ENCODE measurements at places on chromosomes 1 and 21.

DNA sequence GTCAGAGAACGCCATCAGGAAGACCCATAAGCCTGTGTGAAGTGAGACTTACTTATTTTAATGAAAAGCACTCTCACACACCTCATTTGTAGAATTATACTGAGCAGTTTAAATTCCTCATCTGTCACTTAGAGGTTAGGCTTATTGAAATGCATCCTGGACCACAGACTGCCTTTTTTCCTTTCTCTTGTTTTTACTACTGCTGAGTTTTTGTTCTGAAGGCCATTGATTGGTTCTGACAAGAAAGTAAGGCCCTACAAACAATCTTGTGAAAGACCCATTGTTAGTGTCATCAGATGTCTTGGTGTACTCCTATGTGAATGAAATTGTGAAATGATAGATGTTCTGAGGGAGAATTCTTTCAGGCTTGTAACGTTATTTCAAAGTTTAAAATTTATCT lies 1343.3 kb upstream of the ADGRL2 start:
- DNase-seq, result no peak

DNA sequence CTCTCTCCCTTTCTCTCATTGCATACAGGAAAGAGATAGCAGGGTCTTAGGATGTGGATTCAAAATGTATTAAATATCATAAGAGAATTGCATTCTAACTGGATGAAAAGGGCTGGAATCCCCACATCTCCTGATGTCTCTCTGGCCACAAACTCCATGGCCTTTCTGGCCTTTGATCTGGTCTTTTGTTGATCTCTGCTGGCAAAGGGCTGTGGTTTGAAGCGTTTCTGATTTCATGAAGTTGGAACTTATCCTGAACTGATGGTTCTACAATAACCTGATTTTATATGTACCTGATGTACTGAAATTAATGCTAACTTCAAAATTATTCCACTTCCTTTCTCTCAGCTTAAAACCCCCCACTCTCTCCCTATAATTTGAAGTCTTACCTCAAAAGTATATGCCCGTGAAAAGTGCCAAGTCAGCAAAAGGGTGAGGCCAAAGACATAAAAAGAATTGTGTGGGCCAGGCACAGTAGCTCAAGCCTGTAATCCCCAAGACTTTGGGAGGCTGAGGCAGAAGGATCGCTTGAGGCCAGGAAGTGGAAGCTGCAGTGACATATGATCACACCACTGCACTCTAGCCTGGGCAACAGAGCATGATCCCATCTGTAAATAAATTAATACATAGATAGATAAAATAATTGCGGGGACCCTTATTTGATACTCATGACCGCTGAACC lies 6.4 kb upstream of the KIF14 start:
- no peak for DNase-seq

DNA sequence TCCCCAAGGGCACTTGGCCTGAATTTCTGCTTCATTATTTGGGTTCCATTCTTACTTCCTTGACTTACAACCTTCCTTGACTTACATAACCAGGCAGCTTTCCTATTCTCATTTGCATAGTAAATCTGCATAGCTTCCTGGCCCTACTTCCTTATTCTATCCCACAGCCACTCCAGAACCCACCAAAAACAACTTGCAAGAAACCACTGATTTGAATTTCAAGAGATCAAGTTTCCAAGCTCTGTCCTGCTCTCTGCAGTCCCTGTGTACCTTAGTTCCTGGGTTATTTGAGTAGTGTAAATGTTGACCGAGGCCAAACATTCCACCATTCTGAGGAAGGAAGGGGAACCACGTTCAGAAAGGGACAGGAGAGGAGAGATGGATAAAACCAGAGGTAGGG lies 603.3 kb downstream of the PTPRC start:
- no peak for DNase-seq

DNA sequence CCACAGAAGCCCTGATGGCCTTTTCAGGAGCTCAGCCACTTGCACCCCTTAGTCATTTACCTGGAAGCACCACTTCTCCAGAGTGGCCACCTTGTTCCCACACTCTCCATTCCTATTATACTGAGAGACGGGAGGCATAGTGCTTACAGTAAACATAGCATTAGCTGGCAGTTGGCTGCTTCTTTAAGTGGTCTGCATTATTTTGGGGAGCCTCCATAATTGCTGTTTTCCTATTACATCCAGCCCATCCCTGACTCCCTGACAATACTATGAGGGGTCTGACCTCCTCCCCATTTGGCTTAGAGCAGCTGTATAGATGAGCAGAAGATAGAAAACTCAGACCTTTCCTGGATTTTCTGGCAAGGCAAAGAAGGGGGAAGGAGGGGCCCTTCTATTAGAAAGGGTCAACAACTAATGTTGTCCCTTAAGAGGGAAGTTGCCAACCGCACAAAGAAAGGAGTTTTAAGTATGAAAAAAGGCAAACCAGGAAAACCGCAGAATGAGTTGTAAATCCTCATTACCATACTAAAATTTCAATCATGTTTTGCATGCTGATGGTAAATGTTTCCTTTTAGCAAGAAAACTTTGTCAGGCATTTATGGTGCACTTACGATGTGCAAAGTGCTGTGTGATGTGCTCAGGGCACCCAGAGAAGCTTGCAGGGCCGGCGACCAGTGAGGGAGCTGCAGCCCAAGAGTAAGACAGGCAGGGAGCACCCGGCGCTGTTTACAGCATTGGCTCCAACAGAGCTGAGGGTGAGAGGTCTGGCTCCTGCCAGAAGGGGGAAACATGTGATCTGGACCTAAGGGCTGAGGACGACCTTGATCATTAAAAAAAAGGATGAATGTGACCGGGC lies 167.3 kb downstream of the ZZZ3 start:
- DNase-seq, result no peak

DNA sequence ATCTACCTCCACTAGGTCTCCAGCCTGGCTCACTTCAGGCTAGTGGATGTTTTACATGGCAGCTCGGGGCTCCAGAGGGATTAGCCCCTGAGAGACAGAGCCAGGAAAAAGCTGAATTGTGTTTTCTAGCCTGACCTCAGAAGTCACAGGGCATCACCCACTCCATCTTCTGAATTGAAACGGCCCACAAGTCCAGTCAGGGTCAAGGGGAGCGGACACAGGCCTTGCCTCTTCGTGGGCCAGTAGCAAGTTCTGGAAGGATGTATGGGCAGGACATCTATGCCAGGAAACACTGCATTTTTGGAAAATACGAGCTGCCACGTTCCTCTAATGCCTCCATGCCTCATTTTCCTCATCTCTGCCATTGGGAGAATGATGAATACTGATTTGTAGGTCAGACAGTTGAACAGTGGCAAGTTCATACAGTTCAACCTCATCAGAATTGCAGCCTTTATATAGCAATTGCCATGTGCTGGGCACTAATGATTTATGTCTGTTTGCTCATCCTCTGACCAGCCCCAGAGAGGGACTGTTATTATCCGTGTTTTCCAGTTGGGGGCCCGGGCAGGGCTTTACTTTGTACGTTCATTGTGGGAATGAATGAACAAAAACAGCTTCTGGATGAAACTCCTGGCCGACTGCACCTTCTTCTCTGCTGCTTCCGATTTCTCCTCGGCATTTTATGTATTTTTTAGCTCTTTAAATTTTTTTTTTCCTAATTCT lies 23.2 kb upstream of the PCBP3 start:
- DNase-seq, result no peak

DNA sequence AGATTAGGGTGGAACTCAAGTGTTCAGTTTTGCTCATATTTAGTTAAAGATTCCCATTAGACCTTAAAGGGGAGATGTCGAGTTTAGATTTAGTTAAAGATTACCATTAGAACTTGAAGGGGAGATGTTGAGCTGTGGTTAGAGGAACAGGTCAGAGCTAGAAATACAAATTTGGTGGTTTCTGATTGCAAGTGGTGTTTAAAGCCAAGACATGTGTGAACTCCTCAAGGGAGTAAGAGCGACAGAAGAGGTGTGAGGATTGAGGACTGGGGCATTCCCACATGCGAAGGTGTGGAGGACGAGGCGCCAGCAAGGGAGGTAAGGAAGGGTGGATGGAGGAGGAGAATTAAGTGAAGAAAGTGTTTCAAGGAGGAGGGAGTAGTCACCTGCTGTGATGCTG lies 168.6 kb downstream of the IER5 start:
- DNase-seq, result no peak

DNA sequence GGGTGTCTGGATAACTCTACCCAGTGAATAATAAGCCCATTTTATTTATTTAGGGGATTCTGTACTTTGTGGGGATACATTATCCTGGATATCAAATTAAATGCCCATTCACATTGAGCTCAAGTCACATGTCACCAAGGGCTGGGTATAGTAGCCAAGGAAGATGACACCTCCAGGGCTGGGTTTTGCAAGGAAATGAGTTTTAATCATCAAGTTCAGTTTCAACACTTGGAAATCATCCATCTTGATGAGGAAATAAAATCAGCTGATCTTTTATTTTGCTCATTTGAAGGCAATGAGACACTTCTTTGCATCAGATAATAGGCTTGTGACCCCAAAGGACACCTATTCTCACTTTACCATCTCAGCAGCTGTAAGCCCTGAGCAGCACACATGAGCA lies 80.0 kb upstream of the TNR start:
- no peak for DNase-seq

GRCh38 chr1:3888301-3888700 lies 11.8 kb downstream of the C1orf174 start:
- no peak for DNase-seq

DNA sequence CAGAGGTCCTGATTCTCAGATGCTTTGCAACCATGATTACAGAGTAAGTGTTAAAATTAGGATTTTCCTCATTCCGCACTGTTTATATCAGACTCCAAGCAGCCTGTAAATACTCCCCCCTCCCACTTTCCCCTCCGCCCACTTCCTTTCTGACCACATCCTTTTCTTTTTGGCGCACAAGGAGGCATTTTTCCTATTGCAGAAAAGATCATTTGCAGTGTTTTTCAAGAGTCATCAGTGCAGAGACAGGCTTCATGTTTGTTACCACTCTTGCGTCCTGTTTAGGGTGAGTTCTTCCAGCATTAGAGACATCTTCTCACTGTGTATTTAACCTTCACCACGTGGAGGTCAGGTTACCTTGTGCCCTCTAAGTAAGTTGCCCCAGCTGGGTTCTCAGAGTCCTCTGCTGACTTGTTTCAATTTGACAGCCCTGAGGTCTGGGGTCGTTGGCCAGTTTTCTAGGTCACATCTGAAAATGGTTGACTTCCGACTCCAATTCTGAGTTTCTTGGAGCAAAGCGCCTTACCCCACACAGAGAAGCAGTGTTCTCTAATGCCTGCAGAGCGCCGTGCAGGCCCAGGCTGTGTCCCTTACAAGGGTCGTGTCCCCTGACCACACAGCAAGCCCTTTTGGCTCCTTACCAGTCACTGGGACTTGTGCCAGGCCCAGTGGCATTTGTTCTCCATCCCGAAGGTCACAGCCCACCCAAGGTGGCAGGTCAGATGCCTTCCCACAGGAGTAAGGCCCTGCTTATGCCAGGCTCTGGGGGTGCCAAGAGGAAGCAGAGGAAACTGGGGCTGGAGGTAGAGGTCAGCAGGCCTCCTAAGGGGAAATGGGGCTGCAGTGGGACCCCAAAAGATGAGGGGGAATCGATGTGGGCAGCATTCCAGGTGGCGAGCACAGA lies 85.6 kb downstream of the FAM78B start:
- DNase-seq, result no peak

- no peak for DNase-seq
Observed at GRCh38 chr1:210949039-210949438, 184.9 kb downstream of the KCNH1 start.

DNA sequence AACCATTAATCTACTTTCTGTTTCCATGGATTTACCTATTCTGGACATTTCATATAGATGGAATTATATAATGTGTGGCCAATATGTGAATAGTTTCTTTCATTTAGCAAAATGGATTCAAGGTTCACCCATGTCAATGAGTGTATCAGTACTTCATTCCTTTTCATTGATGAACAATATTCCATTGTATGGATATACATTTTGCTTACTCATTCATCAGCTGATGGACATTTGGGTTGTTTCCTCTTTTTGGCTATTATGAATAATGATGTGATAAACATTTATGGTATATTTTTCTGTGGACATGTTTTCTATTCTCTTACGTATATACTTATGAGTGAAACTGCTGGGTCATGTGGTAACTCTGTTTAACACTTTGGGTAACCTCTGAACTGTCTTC lies 97.8 kb downstream of the SCMH1 start:
- DNase-seq, result no peak

DNA sequence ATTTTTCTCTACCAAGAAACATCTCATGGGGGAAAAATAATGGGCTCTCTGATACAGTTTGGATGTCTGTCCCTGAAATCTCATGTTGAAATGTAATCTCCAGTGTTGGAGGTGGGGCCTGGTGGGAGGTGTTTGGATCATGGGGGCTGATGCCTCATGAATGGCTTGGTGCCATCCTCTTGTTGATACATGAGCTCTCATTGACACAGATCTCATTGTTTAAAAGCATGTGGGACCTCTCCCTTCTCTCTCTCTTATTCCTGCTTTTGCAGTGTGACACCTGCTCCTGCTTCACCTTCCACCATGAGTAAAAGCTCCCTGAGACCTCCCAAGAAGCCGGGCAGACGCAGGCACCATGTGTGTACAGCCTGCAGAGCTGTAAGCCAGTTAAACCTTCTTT lies 332.5 kb upstream of the NRIP1 start:
- DNase-seq, result no peak

- DNase-seq, result no peak
Observed at GRCh38 chr1:228785366-228786330, 50.4 kb downstream of the RHOU start.

- DNase-seq, result no peak
Observed at GRCh38 chr1:115669886-115670285, 28.1 kb downstream of the VANGL1 start.

DNA sequence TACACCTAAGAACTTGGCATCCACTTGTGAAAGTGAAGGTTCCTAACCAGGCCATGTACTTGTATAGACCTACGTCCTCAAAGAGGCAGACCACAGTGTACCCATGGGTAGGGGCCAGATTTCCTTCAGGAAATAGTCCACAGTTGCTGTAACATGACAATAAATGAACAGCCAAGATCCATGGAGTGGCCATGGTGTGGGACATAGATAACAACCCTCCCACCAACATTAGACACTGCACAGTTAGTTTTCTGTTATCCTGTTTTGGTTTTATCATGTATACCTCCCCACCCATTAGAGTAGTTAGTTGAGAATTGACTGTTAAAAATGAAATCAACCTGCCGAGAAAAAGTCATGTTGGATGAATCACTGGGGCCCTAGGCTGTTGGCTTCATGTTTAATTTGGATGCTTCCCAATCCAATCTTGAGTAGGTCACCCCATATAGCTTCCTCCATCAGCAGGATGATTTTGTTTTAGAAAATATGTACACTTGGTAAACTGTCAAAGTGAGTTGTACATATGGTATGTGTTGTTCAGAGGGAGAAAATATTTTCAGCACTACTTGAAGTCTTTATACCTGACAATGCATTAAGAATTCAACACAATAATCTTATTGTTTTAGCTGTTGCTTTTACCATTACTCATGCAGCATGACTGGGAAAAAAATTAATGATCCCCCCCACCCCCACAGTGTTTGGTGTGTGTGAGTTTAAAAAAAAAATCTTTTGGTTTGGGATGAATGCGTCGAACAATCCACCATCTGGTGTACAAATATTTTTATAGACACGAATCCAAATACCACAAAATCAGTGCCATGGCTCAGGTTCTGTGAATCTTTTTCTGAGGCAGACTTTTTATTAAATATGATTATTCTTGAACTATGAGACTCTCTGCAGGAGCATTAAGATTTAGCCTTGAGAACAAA lies 88.3 kb upstream of the ARHGAP29 start:
- no peak for DNase-seq

Measured in stimulated activated CD4-positive, alpha-beta T cell treated with anti-CD3 and anti-CD28 coated beads, Interleukin-4, amount 100 ng/mL, for 24 hours (primary cell).